ENCODE measurements at places on chromosomes 16 and 17.

DNA sequence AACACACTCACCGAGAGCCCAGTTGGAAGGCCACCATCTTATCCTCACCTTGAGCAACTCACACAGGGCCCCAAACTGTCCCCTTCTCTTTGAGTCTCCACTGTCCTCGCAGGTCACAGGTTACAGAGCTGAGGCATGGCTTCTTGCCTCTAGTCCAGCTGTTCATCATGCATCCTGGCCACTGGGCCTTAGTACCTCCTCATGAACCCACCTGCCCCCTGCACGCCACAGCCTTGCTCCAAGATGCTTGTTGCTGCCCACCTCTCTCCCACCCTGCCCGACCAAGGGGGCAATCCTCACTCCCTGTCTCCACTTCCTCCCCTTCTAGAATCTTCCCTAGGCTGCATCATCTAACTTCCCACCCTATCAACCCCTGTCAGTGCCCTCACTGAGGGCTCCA, 17.1 kb downstream of the CDH5 start:
- no peak for DNase-seq

DNA sequence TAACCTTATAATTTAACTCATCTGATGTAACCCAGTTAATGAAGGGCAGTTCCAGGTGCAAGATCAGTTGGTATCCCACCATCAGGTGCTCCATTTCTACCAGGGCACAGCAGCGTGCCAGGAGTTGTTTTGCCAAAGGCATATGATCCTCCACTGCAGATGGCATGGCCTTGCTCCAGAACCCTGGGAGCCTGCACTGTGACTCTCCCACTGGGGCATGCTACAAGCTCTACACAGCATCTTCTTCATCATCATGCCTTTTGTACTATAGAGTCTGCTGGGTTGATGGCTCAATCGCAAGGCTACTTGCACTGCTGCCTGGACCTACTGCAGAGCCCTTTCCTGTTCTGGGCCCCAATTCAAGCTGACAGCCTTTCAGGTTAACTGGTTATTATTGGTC, 11.3 kb upstream of the MAPT start:
- no peak for DNase-seq

DNA sequence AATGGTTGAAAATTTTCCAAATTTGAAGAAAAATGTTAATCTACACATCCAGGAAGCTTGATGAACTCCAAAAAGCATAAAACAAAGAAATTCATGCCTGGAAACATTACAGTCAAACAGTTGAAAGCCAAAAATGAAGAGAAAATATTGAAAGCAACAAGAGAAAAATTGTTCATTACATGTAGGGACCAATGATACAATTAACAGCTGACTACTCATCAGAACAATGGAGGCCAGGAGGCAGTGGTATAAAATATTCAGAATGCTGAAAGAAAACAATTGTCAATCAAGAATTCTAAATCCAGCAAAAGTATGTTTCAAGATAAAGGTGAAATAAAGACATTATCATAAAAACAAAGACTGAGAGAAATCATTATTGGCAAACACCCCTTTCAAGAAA, 21.6 kb downstream of the RCVRN start:
- no peak for DNase-seq

DNA sequence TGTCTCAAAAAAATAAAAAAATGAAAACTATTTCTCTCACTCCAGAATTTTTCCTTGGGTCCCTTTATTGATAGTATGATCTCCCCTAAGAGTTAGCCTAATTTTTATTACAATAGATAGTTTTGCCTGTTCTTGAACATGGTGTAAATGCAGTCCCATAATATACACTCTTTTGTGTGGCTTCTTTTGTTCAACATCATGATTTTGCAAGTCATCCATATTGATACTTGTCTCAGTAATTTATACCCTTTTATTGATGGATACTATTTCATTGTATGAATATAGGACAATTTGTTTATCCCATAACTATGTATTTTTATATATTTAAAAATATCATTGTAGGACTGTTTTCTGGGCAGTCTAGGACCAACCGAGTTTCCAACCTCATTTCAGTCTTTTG, 207.0 kb downstream of the UTP18 start:
- no peak for DNase-seq

GRCh38 chr17:48542114-48542656, 2.7 kb downstream of the HOXB2 start:
- peak; percentile 24 for DNase-seq

GRCh38 chr17:3748576-3748975, 24.9 kb downstream of the HASPIN start:
- DNase-seq, result no peak

- DNase-seq, result no peak
Observed at GRCh38 chr17:1542316-1542715, 20.3 kb downstream of the PITPNA start.

- no peak for DNase-seq
Observed at GRCh38 chr17:51035431-51035830, 85.2 kb downstream of the SPAG9 start.

DNA sequence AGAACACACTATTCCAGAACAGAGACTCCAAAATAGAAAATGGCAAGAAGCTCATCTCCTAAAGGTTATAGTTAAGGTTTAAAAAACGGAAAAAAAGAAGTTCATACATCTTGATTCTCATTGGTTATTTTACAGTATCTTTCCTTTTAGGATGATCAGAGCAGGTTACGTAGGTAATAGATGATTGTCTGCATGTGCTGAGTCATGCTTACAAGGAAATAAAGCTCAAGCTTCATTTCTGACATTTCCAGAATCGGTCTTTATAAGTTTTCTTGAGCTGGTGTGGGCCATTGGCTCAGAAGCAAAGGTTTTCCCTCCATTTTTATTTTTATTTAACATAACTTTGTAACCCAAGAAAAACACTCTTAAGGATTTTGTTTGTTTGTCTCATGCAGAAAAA, 1030.3 kb upstream of the CDH8 start:
- DNase-seq, result no peak

GRCh38 chr17:41610965-41611640, 1.5 kb downstream of the KRT16 start:
- DNase-seq, result no peak

DNA sequence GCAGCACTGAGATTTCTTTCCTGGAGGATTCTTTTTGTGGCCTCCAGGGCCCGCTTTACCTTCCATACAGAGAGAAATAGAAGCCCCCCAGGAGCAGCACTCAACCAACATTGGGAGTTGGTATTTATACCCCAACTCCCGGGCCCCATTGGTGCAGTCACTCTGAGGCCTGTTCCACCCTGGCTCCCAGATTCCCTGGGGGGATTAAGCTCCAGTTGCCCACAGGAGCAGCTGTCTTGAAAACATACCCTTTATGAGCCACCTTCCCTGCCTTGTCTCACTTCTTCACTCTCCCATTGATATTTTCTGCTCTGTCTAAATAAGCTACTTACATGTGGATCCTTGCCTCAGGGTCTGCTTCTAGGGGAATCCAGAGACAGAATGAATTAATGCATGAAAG, 167.8 kb downstream of the KATNIP start:
- DNase-seq, result no peak

DNA sequence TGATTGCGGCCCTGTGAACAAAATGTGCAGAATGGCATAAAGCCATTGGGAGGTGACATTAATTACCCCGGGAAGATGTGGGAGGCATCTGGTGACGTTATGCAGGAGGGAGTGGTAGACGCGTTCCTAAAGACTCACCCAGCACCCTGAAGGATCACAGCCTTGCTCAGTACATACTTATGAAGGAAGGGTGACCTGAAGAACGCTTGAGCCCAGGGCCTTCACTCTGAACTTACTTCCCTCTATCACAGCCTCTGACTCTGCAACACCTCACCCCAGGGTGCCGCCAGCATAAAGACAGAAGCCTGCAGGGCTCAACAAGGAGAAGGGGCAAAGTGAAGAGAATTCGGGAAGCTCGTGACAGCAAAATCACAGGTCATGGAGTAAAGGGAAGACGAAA, 9.4 kb downstream of the MFSD6L start:
- no peak for DNase-seq

GRCh38 chr17:39926135-39926587, 1.2 kb downstream of the ORMDL3 start:
- DNase-seq, result no peak

DNA sequence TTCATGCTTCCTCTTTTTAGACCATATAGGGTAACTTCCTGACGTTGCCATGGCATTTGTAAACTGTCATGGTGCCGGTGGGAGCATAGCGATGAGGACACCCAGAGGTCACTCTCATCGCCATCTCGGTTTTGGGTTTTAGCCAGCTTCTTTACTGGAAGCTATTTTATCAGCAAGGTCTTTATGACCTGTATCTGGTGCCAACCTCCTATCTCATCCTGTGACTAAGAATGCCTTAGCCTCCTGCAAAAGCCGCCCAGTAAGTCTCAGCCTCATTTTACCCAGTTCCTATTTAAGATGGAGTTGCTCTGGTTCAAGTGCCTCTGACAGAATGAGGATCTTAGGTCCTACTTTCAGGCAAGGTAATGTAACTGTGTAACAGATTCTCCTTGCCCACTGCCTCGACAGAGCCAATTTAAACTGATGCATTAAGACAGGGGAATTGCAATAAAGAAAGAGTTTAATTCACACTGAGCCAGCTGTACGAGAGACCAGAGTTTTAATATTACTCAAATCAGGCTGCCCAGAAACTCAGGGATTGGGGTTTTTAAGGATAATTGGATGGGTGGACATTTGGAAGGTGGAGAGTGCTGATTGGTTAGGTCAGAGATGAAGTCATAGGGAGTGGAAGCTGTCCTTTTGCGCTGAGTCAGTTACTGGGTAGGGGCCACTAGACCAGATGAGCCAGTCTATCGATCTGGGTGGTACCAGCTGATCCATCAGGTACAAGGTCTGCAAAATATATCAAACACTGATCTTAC, 59.9 kb upstream of the ATF7IP2 start:
- no peak for DNase-seq

DNA sequence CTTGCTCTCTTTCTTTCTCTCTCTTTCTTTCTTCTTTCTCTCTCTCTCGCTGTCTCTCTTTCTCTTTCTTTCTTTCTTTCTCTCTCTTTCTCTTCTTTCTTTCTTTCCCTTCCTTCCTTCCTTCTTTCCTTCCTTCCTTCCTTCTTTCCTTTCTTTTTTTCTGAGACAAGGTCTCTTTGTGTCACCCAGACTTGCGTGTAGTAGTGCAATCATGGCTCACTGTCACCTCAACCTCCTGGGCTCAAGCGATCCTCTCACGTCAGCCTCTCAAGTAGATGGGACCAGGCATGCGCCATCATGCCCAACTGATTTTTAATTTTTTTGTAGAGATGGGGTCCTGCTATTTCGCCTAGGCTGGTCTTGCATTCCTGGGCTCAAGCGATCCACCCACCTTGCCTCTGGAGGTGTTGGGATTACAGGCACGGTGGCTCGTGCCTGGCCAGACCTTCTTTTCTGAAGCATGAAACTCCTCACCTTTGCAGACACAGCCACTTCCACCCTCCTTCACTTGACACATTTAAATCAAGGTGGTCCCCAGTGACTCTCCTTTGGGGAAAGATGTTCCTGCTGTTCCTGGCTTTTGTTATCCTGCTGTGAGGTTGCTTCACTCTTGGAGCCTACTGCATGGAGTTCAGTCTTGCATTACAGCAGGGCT, 26.8 kb upstream of the NKD1 start:
- no peak for DNase-seq

DNA sequence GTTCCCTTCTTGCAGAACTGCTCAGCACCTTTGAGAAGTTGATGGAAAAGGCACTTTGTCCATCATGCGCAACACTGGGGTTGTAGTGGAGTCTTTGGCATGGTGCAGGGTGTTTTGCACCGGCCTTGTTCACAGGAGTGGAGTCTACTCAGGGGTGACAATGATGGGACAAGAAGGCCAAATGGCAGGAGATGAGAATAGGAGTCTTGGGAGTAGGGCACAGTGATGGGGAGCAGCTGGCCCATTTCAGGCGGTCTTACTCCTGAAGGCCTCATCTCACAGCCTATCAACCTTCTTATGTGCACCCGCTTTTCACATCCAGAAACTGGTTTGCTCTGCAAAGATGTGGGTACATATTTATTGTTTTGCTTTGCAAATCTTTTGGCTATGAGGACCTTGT, 13.4 kb upstream of the KCNG4 start:
- DNase-seq, result no peak

- DNase-seq, result no peak
Observed at GRCh38 chr16:73054498-73054812, 6.5 kb upstream of the ZFHX3 start.

- DNase-seq, result peak; percentile 95
Observed at GRCh38 chr16:79269211-79269863, 331.2 kb downstream of the MAF start.

- DNase-seq, result no peak
Observed at GRCh38 chr17:596287-596686, 118.4 kb downstream of the VPS53 start.

- DNase-seq, result no peak
Observed at GRCh38 chr17:36503456-36504155, 17.1 kb downstream of the ZNHIT3 start.

Data from activated CD4-positive, alpha-beta T cell treated with anti-CD3 and anti-CD28 coated beads, Interleukin-2, amount 50 U/mL, for 16 hours (primary cell).